Liver (tissue), 10 donors: ENCODE measurements at places on chromosomes 4 and X. TPM values are rescaled to one million over a fixed set of nuclear protein-coding genes. Genes with fewer than 3 reads are reported as not detected.

ENOPH1 gene
- 20.0 TPM for total RNA-seq

EDA2R gene
- total RNA-seq, result not detected

DNA sequence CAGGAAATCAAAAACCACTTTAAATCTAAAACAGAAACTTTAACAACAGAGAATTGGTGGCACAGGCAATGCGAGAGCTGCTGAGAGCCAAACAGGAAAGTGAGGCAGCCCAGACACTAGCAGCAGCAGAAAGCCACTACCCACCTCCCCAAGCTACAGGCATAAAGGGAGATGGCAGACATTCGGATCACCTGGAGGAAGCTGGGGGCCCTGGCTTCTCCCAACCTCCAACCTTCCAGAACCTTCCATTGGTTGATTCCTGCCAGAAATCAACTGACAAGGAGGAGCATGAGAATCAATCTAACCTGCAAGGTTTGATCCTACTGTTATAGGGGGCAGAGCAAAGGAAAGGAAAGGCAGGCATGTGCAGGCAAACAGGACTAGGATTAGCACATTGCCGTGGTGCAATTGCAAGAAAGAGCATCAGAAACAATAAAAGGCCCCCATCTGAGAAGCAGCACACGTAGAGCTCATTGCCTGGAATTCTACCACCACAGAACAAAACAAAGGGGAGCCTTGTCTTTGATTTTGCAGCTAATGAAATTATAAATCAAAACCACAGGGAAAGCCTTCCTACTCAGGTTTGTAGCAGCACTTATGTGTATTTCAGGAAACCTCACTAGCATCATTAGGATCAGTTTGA lies 427.3 kb upstream of the RASGEF1B start:
- no peak overlapping the region for H3K4me3 ChIP-seq
- no peaks in the 10 kb centered on the region for H3K4me1 ChIP-seq
- H3K27ac ChIP-seq, result no peak overlapping the region
- H3K27me3 ChIP-seq, result no peaks in the 10 kb centered on the region
- H3K36me3 ChIP-seq, result no peaks in the 10 kb centered on the region
- no peak for DNase-seq

GRCh38 chr4:3226467-3226866 lies 22.5 kb upstream of the MSANTD1 start:
- H3K27ac ChIP-seq, result peak overlapping the region; percentile 40
- no peaks in the 10 kb centered on the region for H3K4me1 ChIP-seq
- peaks cover 24% of the 10 kb centered on the region for H3K36me3 ChIP-seq
- no peaks in the 10 kb centered on the region for H3K27me3 ChIP-seq

- DNase-seq, result no peak
- no peak overlapping the region for H3K4me3 ChIP-seq
Measured at GRCh38 chrX:30863974-30864373, 25.1 kb downstream of the TAB3 start.

GRCh38 chr4:94349193-94349592 lies 6.6 kb upstream of the HPGDS start:
- H3K36me3 ChIP-seq, result no peaks in the 10 kb centered on the region
- no peaks in the 10 kb centered on the region for H3K4me1 ChIP-seq
- no peaks in the 10 kb centered on the region for H3K27me3 ChIP-seq
- DNase-seq, result no peak
- no peak overlapping the region for H3K4me3 ChIP-seq

- H3K36me3 ChIP-seq, result no peaks in the 10 kb centered on the region
- H3K27me3 ChIP-seq, result no peaks in the 10 kb centered on the region
- no peak overlapping the region for H3K27ac ChIP-seq
- no peaks in the 10 kb centered on the region for H3K4me1 ChIP-seq
- DNase-seq, result no peak
Measured at GRCh38 chr4:23207059-23207458, 514.3 kb downstream of the GBA3 start.

GAGE12H gene
- total RNA-seq, result not detected

SEC24D gene
- total RNA-seq, result 80.8 TPM

DNA sequence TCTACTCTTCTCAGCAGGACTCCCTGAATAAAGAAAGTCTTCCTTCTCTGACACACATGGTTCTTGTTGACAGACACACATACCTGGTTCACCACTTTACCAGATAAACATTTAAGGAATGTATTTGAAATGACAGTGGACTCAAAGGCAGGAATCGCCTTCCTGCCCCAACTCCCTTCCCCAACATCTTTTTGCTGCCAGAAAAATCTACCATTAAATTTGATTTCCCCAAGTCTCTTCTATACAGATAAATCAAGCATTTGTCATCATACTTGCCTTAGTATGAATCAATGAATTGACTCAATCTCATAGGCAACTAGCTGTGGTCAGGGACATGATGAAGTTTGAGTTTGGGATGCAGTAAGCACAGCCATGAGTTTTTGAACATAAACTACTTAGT lies 23.3 kb upstream of the ANXA5 start:
- DNase-seq, result no peak
- H3K4me3 ChIP-seq, result no peak overlapping the region
- no peak overlapping the region for H3K27ac ChIP-seq
- H3K36me3 ChIP-seq, result no peaks in the 10 kb centered on the region
- peaks cover 7% of the 10 kb centered on the region for H3K4me1 ChIP-seq

- no peaks in the 10 kb centered on the region for H3K36me3 ChIP-seq
- H3K27me3 ChIP-seq, result no peaks in the 10 kb centered on the region
Measured at GRCh38 chr4:124121461-124121971, 591.0 kb downstream of the ANKRD50 start.

- peaks cover 2% of the 10 kb centered on the region for H3K4me1 ChIP-seq
- no peak for DNase-seq
- no peak overlapping the region for H3K27ac ChIP-seq
- no peaks in the 10 kb centered on the region for H3K27me3 ChIP-seq
Measured at GRCh38 chr4:24434241-24434640, 150.1 kb downstream of the DHX15 start.

- no peak overlapping the region for H3K4me3 ChIP-seq
- DNase-seq, result no peak
- no peaks in the 10 kb centered on the region for H3K36me3 ChIP-seq
- no peaks in the 10 kb centered on the region for H3K4me1 ChIP-seq
- H3K27ac ChIP-seq, result no peak overlapping the region
Measured at GRCh38 chr4:119130365-119131065, 5.1 kb upstream of the MYOZ2 start.

SLC10A4 gene
- total RNA-seq, result 0.08 TPM

FGG gene
- total RNA-seq, result 20,700 TPM

PRRG3 gene
- under 0.01 TPM for total RNA-seq

- DNase-seq, result no peak
- H3K4me3 ChIP-seq, result no peak overlapping the region
- H3K36me3 ChIP-seq, result no peaks in the 10 kb centered on the region
- no peak overlapping the region for H3K27ac ChIP-seq
Measured at GRCh38 chr4:73606465-73606974, 13.7 kb downstream of the RASSF6 start.

GRCh38 chr4:40750461-40751258 lies 905 bp downstream of the NSUN7 start:
- H3K4me3 ChIP-seq, result peak overlapping the region; percentile 59
- no peaks in the 10 kb centered on the region for H3K4me1 ChIP-seq
- H3K27me3 ChIP-seq, result peaks cover 7% of the 10 kb centered on the region
- DNase-seq, result peak; percentile 36

GRCh38 chrX:10047631-10048030 lies 80.5 kb downstream of the CLDN34 start:
- no peak overlapping the region for H3K4me3 ChIP-seq
- no peaks in the 10 kb centered on the region for H3K36me3 ChIP-seq
- no peak overlapping the region for H3K27ac ChIP-seq
- no peaks in the 10 kb centered on the region for H3K27me3 ChIP-seq
- no peaks in the 10 kb centered on the region for H3K4me1 ChIP-seq
- DNase-seq, result no peak

CT45A1 gene
- total RNA-seq, result not detected

LANCL3 gene
- total RNA-seq, result under 0.01 TPM

GRCh38 chr4:183940864-183941263 lies 35.8 kb downstream of the STOX2 start:
- H3K27ac ChIP-seq, result no peak overlapping the region
- no peaks in the 10 kb centered on the region for H3K27me3 ChIP-seq
- H3K4me3 ChIP-seq, result no peak overlapping the region
- DNase-seq, result no peak
- peaks cover 11% of the 10 kb centered on the region for H3K4me1 ChIP-seq

GRCh38 chr4:56655627-56656345 lies 25.3 kb downstream of the HOPX start:
- no peaks in the 10 kb centered on the region for H3K27me3 ChIP-seq
- H3K4me1 ChIP-seq, result peaks cover 10% of the 10 kb centered on the region
- H3K36me3 ChIP-seq, result no peaks in the 10 kb centered on the region
- H3K27ac ChIP-seq, result no peak overlapping the region
- no peak for DNase-seq

SRPK3 gene
- not detected for total RNA-seq

- H3K36me3 ChIP-seq, result no peaks in the 10 kb centered on the region
- DNase-seq, result no peak
- no peak overlapping the region for H3K4me3 ChIP-seq
- H3K27me3 ChIP-seq, result no peaks in the 10 kb centered on the region
- H3K27ac ChIP-seq, result no peak overlapping the region
Measured at GRCh38 chr4:121096629-121097028, 24.3 kb upstream of the NDNF start.

GASK1B gene
- total RNA-seq, result 8.2 TPM

USP51 gene
- total RNA-seq, result 6.7 TPM

GRCh38 chrX:46796574-46797191 lies 37.8 kb upstream of the SLC9A7 start:
- no peaks in the 10 kb centered on the region for H3K36me3 ChIP-seq
- DNase-seq, result peak; percentile 71
- H3K27me3 ChIP-seq, result no peaks in the 10 kb centered on the region
- no peak overlapping the region for H3K27ac ChIP-seq
- H3K4me3 ChIP-seq, result no peak overlapping the region
- peaks cover 5% of the 10 kb centered on the region for H3K4me1 ChIP-seq

DNA sequence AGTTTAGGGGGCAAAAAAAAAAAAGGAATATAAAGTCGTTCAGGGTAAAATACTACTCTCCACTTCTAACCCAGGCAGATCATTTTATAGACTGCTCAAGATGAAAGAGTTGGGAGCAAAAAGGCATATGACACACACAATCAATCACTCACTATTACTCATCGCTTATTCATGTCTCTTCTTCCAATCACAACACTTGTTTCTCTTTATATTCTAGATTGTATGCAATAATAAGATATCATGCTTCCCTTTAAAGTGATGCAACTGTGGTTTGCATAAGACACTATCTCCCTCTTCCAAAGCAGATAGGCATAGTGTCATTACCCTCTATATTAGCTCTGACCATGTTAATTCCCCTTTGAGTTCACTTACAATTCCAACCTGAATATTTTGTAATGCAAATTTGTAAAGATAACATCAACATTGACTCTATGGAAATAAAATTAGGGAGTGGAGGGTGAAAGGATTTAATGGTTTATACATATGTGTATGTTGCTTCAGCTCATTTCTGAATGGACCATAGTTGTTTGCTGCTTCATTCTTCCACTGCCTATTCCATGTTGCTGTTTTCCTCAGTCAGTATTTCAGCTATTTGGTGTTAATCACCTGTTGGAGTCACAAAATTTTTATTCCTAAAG lies 154.9 kb upstream of the EPHA5 start:
- no peak overlapping the region for H3K4me3 ChIP-seq
- H3K36me3 ChIP-seq, result no peaks in the 10 kb centered on the region
- DNase-seq, result no peak
- H3K27me3 ChIP-seq, result no peaks in the 10 kb centered on the region
- no peaks in the 10 kb centered on the region for H3K4me1 ChIP-seq

DNA sequence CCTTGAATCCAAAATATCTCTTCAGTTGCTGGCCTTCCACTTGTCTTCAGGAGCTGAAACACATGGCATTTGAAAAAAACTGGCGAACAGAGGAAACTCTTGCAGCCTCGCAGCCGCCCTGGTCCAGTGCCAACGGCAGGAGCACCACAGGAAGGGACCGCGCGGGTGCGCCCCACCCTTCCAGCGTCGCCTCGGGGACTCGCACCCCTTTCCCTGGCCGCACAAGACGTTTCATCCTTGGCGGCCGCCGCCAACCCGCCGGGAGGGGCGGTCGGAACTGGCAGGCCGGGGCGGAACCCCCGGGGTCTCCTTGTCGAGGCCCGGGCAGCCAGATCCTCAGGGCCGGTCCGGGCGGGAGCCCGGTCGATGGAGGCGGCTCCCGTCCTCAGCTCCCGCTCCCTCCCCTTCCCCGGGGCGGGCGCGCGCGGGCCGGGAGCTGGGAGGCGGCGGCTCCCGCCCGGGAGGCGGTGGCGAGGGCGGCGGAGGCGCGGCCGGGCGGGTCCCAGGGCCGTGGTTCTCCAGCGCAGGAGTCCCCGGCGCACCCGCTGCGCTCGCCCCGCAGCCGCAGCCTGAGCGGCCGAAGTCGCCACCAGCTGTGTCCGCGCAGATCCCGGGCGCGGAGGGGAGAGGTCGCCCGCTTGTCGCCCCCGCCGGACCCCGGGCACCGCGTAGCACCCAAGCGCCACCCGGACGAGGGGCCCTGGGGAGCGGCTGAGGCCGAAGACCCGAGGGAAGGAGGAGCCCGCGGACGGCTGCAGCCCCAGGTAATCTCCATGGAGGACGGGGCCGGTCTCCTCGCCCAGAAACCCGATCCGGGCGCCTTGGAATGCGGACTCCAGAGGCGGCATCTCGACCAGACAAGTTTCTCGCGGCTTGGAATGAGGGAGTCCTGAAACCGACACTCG lies 886 bp upstream of the NDST3 start:
- H3K27me3 ChIP-seq, result peaks cover 2% of the 10 kb centered on the region
- DNase-seq, result peak; percentile 36
- peaks cover 7% of the 10 kb centered on the region for H3K4me1 ChIP-seq
- no peak overlapping the region for H3K27ac ChIP-seq

P2RY10 gene
- 1.8 TPM for total RNA-seq

DNA sequence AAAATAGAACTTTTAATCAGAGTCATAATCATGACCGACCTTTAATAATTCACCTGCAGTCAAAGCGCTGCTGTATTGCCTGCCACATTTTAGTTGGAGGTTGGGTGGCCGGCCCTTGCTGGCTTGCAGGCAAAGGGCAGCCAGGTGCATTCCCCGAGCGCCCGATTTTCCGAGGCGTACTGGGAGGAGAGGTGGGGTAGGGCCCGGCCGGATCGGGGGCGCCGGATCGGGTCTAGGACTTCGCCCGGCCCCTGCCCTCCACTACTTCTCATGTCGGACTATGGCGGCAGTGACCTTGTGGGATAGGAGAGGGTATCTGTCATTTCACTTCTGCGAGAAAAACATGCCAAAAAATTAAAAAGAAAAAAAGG lies 2.5 kb upstream of the RS1 start:
- no peak overlapping the region for H3K27ac ChIP-seq
- no peaks in the 10 kb centered on the region for H3K27me3 ChIP-seq
- no peaks in the 10 kb centered on the region for H3K4me1 ChIP-seq
- H3K36me3 ChIP-seq, result no peaks in the 10 kb centered on the region

GPR143 gene
- total RNA-seq, result 1.4 TPM

DNA sequence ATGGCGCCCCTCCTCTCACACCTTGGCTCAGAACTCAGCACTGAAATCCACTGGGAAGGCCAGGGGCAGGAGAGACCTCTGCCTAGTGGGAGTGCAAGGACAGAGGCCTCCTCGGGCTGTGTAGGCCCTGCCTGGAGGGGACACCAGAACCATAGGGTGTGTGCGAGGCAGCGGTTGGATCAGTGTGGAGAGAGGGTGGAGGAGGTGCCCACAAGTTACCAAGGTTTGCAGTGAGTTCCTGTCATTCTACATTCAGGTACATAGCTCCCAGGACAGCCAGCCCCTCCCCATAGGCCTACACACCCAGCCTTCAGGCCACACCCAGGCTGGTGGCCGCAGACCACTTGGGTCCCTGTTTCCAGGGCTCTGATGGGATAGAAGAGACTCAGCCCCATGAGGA lies 19.2 kb upstream of the SPON2 start:
- H3K4me1 ChIP-seq, result peaks cover 24% of the 10 kb centered on the region
- no peaks in the 10 kb centered on the region for H3K27me3 ChIP-seq
- no peak for DNase-seq
- H3K4me3 ChIP-seq, result no peak overlapping the region
- peak overlapping the region; percentile 86 for H3K27ac ChIP-seq

TMEM271 gene
- total RNA-seq, result not detected
